Activated CD8-positive, alpha-beta T cell treated with anti-CD3 and anti-CD28 coated beads, Interleukin-2, amount 10 ng/mL, durations not matched to agents 7 days and 5 days (primary cell): ENCODE measurements at places on chromosomes 5 and 9.

DNA sequence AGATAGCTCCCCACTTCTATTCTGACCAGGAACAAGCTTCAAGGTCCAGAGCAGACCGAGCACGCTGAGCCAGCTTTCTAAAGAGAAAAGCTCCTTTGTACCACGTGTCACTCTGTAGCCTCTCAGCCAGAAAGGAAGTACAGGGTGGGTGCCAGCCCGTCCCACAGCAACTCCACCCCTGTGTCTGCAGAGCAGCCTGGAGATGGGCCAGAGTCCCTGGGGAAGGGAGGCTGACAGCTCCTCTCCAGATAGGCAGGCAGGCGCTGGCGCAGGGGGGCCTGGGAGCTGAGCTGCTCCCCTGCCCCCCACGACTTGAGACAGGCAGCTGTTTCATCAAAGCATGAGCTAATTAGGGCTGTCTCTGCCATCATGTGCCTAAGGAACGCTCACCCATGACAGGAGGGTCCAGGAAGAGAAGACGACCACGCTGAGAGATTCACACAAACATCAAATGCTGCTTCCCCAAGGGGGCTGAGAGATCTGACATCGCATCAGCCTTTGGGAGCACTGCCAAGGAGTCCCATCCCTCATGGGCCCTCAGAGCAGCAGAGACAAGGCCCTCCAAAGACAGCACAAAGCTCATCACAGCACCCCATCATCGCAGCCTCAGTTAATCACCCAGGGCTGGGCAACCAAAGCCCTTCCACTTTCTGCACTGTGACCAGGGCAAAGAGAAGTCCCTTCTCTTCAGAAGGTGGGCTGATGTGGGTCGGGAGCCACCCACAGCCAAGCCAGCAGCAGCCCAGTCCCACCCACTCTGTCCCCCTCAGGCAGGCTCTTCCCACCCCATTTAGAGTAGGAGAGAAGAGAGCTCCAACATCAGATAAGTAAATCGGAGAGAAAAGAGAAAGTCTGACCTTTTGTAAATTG, 78.5 kb upstream of the LRRTM2 start:
- no peaks in the 10 kb centered on the region for H3K36me3 ChIP-seq
- H3K4me1 ChIP-seq = peaks cover 16% of the 10 kb centered on the region
- H3K27me3 ChIP-seq = no peaks in the 10 kb centered on the region
- no peak overlapping the region for H3K4me3 ChIP-seq
- H3K27ac ChIP-seq = peak overlapping the region; percentile 67
- peak; percentile 46 for DNase-seq

GRCh38 chr5:33146881-33147280, 293.9 kb upstream of the TARS1 start:
- DNase-seq = no peak
- no peaks in the 10 kb centered on the region for H3K4me1 ChIP-seq
- no peak overlapping the region for H3K4me3 ChIP-seq
- no peaks in the 10 kb centered on the region for H3K27me3 ChIP-seq

- peak; percentile 90 for DNase-seq
- peak overlapping the region; percentile 77 for H3K4me3 ChIP-seq
- peak overlapping the region; percentile 97 for H3K27ac ChIP-seq
- no peaks in the 10 kb centered on the region for H3K27me3 ChIP-seq
Observed at GRCh38 chr5:141605523-141606277, 13.1 kb downstream of the DIAPH1 start.

DNA sequence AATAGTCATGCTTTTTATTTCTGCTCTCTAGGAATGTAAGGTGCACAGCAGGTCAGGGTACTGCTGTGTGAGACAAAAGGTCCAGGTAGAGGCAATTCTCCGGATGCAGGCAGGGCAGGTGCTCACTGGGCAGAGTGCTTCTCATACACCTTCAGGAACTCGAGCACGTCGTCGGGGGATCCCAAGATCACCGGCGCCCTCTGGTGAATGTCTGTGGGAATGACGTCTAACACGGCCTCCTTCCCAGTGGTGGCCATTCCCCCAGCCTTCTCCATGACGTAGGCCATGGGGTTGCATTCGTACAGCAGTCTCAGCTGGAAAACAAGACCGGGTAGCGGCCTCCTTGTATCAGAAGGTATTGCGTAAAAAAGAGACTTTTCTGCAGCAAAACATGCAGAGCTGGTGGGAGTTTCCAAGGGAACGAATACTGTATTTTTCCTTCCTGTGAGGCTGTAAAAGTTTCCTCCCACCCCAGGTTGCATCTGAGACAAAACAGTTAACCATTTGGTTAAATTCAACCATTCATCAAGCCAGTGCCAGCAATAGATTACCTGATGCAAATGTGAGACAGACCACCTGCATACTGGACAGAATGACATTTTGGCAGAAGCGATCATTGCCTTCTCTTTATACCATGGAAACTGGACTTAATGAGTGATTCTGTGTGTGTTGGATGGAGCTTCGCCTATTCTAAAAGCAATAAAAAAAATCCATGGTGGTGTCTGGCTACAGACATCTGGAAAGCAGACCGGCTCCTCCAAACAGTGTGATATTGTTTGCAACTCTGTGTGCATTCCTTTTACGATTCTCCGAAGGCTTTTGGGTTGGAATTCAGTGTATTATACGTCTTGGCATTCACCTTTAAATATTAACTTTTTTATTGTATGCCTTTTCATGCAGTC, 9.9 kb upstream of the FBP2 start:
- H3K4me3 ChIP-seq = no peak overlapping the region
- no peak overlapping the region for H3K27ac ChIP-seq
- peaks cover 11% of the 10 kb centered on the region for H3K27me3 ChIP-seq
- H3K36me3 ChIP-seq = no peaks in the 10 kb centered on the region
- DNase-seq = peak; percentile 74
- H3K4me1 ChIP-seq = no peaks in the 10 kb centered on the region

GRCh38 chr5:113331209-113331551, 103.6 kb downstream of the TSSK1B start:
- no peaks in the 10 kb centered on the region for H3K36me3 ChIP-seq
- H3K27ac ChIP-seq = no peak overlapping the region
- peaks cover 2% of the 10 kb centered on the region for H3K27me3 ChIP-seq
- H3K4me3 ChIP-seq = no peak overlapping the region
- H3K4me1 ChIP-seq = peaks cover 30% of the 10 kb centered on the region

- H3K27ac ChIP-seq = no peak overlapping the region
- no peak overlapping the region for H3K4me3 ChIP-seq
- H3K27me3 ChIP-seq = no peaks in the 10 kb centered on the region
- H3K4me1 ChIP-seq = no peaks in the 10 kb centered on the region
Observed at GRCh38 chr9:75950998-75951397, 60.5 kb downstream of the PCSK5 start.

DNA sequence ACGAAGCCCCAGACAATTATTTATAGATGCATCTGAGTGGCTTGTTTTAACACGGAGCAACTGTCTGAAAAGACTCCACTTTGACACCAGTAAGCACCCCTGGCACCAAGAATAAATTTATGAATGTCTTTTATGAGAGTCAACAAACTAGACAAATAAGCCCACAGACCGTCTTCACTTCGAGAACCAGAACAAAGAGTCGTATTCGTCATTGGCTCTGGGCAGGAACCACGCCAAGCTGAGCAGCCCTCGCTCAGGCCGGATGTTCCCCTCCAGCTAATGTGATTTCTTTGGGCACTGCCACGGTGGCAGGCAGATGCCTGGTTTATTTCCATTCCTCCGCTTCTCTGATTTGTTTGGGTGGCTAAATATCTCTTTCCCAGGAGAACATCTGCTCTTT, 91.9 kb upstream of the STC2 start:
- H3K27ac ChIP-seq = no peak overlapping the region
- no peaks in the 10 kb centered on the region for H3K27me3 ChIP-seq
- H3K36me3 ChIP-seq = no peaks in the 10 kb centered on the region
- H3K4me3 ChIP-seq = no peak overlapping the region
- no peak for DNase-seq

- H3K36me3 ChIP-seq = no peaks in the 10 kb centered on the region
- H3K4me1 ChIP-seq = no peaks in the 10 kb centered on the region
- DNase-seq = no peak
- H3K27me3 ChIP-seq = no peaks in the 10 kb centered on the region
- no peak overlapping the region for H3K27ac ChIP-seq
- no peak overlapping the region for H3K4me3 ChIP-seq
Observed at GRCh38 chr9:84959339-84959738, 289.8 kb downstream of the NTRK2 start.

DNA sequence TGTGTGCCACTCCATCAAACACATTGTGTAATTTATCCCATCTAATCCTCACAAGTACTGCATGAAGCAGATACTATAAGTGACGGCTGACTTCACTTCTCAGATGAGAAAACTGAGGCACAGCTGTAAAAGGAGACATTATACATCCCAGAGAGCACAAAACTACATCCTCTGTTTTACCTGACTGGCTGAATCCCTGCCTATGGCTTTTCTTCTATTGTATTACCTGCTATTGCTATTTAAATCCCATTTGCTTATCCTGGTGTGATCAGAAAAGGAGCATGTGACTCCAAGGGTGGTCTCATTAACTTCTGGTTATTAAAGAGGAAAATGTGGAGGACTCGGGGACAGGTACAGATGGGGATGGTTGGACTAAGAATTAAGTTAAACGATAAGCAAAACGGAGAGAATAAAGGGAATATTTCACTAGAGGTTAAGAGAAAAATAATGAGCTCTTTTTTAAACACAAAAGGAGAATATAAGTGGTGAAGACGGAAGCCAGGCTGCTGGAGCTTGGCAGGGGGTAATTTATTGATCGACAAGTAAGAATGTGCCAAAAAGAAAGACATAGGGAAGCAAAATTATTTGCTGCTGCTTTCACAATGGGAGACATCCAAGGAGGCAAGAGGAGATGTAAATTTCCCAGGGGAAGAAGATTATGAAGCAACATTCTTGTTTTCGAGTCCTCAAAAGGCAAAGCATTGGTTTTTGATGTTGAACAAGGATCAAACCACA, 155.7 kb upstream of the GPR151 start:
- H3K36me3 ChIP-seq = no peaks in the 10 kb centered on the region
- no peaks in the 10 kb centered on the region for H3K4me1 ChIP-seq
- no peak overlapping the region for H3K27ac ChIP-seq

DNA sequence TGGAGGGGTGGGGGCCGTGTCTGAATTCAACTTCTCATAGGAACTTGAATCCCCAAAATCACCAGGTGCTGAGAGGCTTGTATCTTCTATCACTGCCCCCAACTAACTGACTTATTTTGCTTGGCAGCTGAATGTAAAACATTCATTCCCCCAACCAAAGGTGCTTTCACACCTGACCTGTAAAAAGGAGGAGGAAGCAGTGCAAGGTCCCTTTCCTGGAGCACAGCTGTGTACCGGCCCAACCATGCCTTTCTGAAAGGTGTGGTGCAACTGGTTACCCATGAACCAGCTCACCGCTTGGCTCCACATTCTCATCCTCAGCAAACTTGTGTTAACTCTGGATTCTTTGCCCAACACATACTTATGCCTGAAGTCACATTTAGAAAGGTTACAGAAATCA, 34.7 kb downstream of the TMEM167A start:
- H3K27me3 ChIP-seq = no peaks in the 10 kb centered on the region
- no peak for DNase-seq
- no peaks in the 10 kb centered on the region for H3K4me1 ChIP-seq
- H3K27ac ChIP-seq = no peak overlapping the region
- H3K4me3 ChIP-seq = no peak overlapping the region

DNA sequence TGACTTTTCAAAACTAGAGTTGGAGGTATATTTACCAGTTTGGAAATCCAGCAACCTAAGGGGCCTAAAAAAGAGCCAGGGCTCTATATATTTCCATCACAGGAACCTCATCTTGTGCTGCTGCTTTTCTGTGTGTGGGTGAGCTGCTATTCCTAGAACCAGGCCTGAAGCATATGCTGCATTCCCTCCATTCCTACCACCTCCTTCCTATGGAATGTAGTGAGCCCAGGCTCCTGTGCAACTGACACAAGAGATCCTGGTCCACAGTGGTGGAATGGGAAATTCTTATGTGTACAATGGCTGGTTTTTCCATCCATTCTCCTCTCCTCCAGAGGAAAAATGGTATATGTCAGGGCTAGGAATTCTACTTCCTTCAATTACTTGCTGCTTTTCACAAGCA, 39.1 kb downstream of the SPEF2 start:
- H3K4me1 ChIP-seq = peaks cover 14% of the 10 kb centered on the region
- no peak overlapping the region for H3K27ac ChIP-seq
- no peaks in the 10 kb centered on the region for H3K27me3 ChIP-seq
- DNase-seq = no peak
- no peak overlapping the region for H3K4me3 ChIP-seq

DNA sequence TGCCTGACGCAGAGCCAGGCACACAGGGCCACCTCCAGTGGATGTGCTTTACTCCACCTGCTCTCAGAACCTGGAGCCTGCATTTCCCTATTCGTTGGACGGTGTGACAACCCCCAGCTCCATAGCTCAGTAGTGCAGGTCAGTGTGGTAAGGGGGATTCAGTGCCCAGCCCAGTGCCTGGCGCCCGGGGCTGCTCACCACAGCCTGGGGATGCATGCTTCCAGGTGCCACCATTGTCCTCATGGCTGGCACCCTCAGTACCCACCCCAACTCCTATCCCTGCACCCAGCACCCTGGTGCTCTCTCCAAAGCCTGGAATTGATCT, 32.8 kb upstream of the ADAMTS2 start:
- no peaks in the 10 kb centered on the region for H3K36me3 ChIP-seq
- H3K27ac ChIP-seq = no peak overlapping the region
- no peak for DNase-seq
- H3K27me3 ChIP-seq = no peaks in the 10 kb centered on the region

DNA sequence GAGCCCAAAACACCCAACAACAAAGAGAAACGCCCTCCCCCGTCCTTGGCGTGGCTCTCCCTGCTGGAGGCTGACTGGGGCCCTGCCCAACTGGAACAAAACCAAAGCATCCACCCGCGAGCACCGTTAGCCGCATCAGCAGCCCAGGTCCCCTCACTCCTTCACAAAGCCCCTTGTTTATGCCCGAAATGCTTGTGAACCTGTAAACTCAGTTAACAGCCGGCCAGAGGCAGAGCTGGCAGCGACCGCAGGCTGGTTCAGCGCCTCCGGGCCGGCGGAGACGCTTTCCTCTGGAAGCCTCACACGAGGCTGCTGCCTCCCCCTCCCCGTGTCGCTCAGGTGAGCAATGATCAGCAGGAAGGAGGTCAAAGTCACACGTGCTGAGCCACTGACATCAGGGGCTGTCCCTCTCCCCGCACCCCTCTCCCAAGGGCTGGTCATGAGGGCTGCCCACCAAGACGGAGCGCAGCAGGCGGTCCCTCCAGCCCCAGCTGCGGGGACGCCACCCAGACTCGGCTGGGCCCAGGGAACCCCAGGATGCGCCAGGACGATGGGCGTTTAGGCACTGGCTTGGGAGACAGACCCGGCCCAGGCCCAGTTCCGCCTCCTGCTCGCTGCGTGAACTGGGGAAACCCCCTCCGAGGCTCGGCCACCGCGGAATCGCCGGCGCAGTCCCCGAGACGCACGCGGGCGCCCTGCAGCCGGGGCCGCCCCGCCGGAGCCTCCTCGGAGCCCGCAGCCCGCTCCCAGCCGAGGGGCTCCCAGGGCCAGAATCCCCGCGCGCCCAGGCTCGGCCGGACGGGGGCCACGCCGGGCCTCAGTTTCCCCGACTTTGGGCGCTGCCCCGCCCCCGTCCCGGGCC, 563 bp downstream of the SNAPC4 start:
- H3K27me3 ChIP-seq = no peaks in the 10 kb centered on the region
- H3K27ac ChIP-seq = peak overlapping the region; percentile 77
- peaks cover 38% of the 10 kb centered on the region for H3K36me3 ChIP-seq
- H3K4me3 ChIP-seq = peak overlapping the region; percentile 83
- H3K4me1 ChIP-seq = peaks cover 48% of the 10 kb centered on the region
- DNase-seq = peak; percentile 43

- H3K4me3 ChIP-seq = peak overlapping the region; percentile 81
- H3K27me3 ChIP-seq = no peaks in the 10 kb centered on the region
- peaks cover 67% of the 10 kb centered on the region for H3K4me1 ChIP-seq
Observed at GRCh38 chr5:343461-344401, 22.2 kb downstream of the AHRR start.

GRCh38 chr5:143569722-143570567, 166.5 kb upstream of the NR3C1 start:
- no peaks in the 10 kb centered on the region for H3K36me3 ChIP-seq
- no peak overlapping the region for H3K27ac ChIP-seq
- DNase-seq = no peak
- no peaks in the 10 kb centered on the region for H3K4me1 ChIP-seq
